CD4-positive, alpha-beta T cell (primary cell): ENCODE measurements at places on chromosomes 13 and 19.

- H3K4me3 ChIP-seq = peak overlapping the region; percentile 85
- peaks cover 21% of the 10 kb centered on the region for H3K4me1 ChIP-seq
- DNase-seq = peak; percentile 85
Measured at GRCh38 chr13:52195401-52195837, 36.0 kb upstream of the NEK3 start.

- H3K27ac ChIP-seq = no peak overlapping the region
- H3K4me1 ChIP-seq = peaks cover 15% of the 10 kb centered on the region
- no peaks in the 10 kb centered on the region for H3K27me3 ChIP-seq
- H3K4me3 ChIP-seq = no peak overlapping the region
- no peaks in the 10 kb centered on the region for H3K36me3 ChIP-seq
- DNase-seq = no peak
Measured at GRCh38 chr19:12996406-12997094, 1.3 kb downstream of the NFIX start.

DNA sequence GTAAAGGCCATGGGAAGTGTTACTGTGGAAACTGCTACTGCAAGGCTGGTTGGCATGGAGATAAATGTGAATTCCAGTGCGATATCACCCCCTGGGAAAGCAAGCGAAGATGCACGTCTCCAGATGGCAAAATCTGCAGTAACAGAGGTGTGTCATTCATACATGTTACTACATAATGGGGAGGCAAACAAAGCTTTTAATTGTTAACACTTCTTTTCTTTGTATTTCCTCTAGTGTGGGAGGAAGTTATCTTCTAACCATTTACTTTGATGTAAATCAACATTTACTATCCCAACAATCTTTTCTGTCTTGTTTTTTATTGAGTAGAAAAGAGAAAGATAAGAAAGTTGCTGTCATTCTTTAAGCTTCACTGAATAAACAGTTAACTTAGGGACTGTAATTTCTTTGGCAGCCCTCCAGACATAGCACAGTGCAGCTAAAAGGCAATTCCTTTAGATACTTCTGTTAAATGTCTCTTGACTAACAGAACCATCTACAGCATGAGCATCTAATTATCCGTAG is 126.9 kb downstream of the ITGBL1 start:
- H3K27me3 ChIP-seq = no peaks in the 10 kb centered on the region
- no peak overlapping the region for H3K4me3 ChIP-seq
- no peaks in the 10 kb centered on the region for H3K4me1 ChIP-seq
- DNase-seq = no peak

DNA sequence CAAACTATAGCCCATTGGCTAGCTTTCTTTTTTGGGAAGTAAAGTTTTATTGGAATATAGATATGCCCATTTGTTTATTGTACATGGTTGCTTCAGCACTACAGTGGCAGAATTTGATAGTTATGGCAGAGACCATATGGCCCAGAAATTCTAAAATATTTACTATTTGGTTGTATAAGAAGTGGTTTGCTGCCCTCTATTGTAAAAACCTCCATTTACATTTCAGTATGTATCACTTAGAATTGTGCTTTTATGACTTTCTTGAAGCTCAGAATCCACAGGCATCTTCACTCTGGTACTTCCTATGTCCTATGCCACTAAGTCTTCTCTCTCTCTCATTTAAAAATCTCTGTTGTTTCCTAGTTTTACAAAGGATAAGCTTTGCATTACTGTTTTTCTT is 37.7 kb downstream of the DLEU7 start:
- peaks cover 6% of the 10 kb centered on the region for H3K4me1 ChIP-seq
- no peaks in the 10 kb centered on the region for H3K36me3 ChIP-seq
- H3K27me3 ChIP-seq = no peaks in the 10 kb centered on the region
- no peak for DNase-seq

DNA sequence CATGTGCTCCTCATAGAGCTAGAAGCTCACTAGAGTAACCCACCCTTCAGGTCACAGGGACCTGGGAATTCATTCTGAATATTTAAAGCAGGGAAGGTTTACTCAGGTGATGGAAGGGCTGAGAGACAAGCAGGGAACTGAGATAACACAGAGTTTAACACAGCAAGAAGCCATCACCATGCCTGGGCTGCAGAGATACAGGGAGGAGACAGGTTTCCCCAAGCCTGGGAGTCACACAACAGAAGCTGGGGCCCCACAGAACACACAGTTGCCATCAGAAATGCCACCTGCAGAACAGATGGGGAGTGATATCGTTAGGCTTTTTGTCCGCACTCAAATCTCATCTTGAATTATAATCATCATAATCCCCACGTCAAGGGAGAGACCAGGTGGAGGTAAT is 7.9 kb upstream of the CYSLTR2 start:
- H3K4me1 ChIP-seq = peaks cover 2% of the 10 kb centered on the region
- no peak for DNase-seq
- H3K4me3 ChIP-seq = no peak overlapping the region
- H3K27me3 ChIP-seq = no peaks in the 10 kb centered on the region

GRCh38 chr19:58543826-58544590 is at the start of gene TRIM28:
TSS of gene TRIM28 (plus strand) at chr19:58544064. CDS start at chr19:58544758, 694 bp downstream.
- peak within 1 kb of the TSS; percentile 70 for H3K4me3 ChIP-seq
- DNase-seq = peak; percentile 99
- H3K27me3 ChIP-seq = no peaks in the 10 kb centered on the region

DNA sequence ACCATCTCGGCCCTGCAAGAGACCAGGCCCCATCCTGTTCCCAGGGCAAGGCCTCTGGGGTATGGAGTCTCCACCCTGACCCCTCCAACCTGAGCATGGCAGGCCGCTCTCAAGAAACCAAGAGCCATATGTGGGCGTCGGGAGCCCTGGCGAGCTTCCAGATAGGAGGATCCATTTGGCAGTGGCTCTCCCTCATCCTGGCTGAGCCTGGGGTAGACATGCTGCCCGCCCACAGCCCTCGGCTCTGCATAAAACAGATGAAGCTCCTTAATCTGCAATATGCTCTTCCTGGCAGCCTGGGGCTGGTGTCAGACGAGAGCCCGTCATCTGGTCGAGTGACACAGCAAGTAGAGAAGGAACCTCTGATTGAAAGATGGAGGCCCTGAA is 6.1 kb downstream of the ATP13A1 start:
- H3K4me3 ChIP-seq = no peak overlapping the region
- no peak overlapping the region for H3K27ac ChIP-seq
- no peak for DNase-seq

GRCh38 chr13:48125794-48126228 is 30.9 kb upstream of the MED4 start:
- H3K4me3 ChIP-seq = no peak overlapping the region
- H3K4me1 ChIP-seq = peaks cover 11% of the 10 kb centered on the region
- no peak overlapping the region for H3K27ac ChIP-seq
- no peaks in the 10 kb centered on the region for H3K36me3 ChIP-seq

DNA sequence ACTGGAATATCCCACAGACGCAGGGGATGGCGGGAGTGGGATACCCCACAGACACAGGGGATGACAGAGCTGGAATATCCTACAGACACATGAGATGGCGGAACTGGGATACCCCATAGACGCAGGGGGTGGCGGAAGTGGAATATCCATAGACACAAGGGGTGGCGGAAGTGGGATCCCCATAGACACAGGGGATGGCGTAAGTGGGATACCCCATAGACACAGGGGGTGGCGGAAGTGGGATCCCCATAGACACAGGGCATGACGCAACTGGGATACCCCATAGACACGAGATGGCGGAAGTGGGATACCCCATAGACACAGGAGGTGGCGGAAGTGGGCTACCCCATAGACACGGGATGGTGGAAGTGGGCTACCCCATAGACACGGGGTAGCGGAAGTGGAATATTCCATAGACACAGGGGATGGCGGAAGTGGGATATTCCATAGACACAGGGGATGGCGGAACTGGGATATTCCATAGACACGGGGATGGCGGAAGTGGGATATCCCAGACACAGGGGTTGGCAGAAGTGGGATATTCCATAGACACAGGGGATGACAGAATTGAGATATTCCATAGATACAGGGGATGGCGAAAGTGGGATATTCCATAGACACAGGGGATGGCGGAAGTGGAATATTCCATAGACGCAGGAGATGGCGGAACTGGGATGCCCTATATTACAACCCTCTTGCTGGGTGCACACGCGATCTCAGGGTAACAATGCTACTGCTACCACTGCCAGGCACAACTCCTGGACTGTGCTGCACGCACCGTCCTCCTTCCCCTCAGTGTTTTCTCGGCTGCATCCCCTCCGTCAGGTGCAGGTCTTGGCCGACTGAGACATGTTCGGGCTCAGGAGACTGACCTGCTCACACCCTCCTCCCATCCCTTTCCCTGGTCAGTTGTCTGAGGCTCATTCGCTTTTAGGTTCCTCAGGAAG is 28.1 kb downstream of the ZNF787 start:
- no peak for DNase-seq
- H3K4me1 ChIP-seq = peaks cover 5% of the 10 kb centered on the region
- H3K27ac ChIP-seq = no peak overlapping the region
- H3K4me3 ChIP-seq = no peak overlapping the region
- H3K36me3 ChIP-seq = peaks cover 19% of the 10 kb centered on the region
- H3K27me3 ChIP-seq = no peaks in the 10 kb centered on the region

GRCh38 chr13:93169980-93170379 is 56.6 kb upstream of the GPC6 start:
- H3K36me3 ChIP-seq = no peaks in the 10 kb centered on the region
- no peaks in the 10 kb centered on the region for H3K4me1 ChIP-seq
- H3K27ac ChIP-seq = no peak overlapping the region
- no peaks in the 10 kb centered on the region for H3K27me3 ChIP-seq
- no peak for DNase-seq

DNA sequence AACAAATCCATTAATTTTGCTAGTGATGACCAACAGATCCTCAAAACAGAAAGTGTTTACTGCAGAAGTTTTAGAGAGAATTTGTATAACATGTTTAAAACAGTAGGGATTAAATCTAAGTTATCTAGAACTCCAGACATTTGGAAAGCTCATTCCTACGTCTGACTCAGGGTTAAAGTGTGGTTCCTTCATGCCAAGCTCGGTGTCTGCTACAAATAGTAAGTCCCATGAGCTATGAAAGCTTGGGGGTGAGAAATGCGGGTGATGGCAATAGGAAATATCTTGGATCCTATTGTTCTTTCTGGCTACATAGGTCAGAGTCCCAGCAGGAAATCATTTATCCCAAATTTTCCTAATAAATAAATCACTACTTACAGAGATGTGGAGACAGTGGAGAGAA is 867.1 kb downstream of the UQCRFS1 start:
- H3K27me3 ChIP-seq = no peaks in the 10 kb centered on the region
- H3K4me3 ChIP-seq = no peak overlapping the region
- no peaks in the 10 kb centered on the region for H3K4me1 ChIP-seq
- no peak for DNase-seq
- H3K36me3 ChIP-seq = no peaks in the 10 kb centered on the region

DNA sequence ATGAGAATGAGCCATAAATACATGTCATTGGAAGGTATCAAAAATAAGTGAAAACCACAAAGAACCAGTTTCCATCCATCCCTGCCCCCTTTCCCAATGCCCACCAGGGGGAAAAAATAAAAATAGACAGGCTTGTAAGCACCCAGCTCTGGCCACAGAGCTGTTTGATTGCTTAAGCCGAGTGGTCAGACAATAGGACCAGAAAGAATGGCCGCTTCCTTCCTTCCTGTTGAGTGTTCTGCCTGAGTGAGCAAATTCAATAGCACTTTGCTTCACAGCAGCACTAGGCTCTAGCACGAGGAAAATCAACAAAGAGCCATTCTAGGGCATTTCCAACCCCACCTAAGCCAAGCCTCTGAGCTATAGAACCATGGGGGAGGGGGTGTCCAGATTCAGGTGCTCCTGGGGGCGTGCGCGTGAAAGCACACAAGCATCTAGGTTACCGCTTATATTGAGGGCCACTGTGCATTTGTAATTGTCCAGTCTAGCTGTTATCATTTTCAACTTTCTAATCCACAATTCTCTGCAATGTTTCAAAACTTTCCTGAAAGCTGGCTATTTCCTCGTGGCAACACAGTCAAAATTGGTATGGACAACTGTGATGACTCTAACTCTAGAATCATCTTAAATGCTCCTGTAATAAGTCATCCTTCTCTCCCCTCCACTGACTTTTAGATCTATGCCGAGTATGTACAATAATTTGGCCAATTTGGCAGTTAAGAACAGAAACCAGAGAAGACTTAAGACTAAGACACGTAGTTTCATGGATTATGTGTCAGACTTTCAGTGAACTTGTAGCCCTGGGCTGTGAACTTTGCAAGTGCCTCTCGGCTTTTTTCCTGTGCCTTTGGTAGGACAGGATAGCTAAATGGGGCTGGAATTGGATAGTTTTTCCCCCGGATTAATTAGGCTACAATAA is 64.3 kb downstream of the SPRY2 start:
- no peaks in the 10 kb centered on the region for H3K27me3 ChIP-seq
- no peak overlapping the region for H3K4me3 ChIP-seq
- H3K4me1 ChIP-seq = no peaks in the 10 kb centered on the region
- DNase-seq = no peak
- no peaks in the 10 kb centered on the region for H3K36me3 ChIP-seq
- H3K27ac ChIP-seq = no peak overlapping the region

DNA sequence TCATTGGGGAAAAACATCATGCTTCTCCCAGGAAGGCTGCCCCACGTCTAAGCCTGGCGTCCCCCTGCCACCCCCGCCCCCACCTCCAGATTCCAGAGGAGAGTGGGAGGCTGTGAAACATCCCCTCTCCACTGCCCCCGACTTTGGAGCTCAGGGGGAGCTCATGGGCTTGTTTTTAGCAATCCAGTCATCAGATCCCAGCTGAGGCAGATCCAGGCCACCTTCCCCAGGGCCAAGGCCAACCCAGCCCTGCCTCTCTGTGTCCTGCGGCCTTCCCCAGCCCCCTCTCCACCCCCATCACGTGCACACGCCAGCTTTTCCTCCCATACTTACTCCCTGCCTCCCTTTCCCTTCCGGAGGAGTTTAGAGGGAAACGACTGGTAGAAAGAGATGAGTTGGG is 38.8 kb downstream of the SHISA2 start:
- H3K27me3 ChIP-seq = no peaks in the 10 kb centered on the region
- DNase-seq = no peak
- H3K4me1 ChIP-seq = peaks cover 19% of the 10 kb centered on the region
- H3K36me3 ChIP-seq = no peaks in the 10 kb centered on the region
- H3K27ac ChIP-seq = peak overlapping the region; percentile 29

GRCh38 chr13:75079226-75079625 is 402.7 kb downstream of the TBC1D4 start:
- H3K36me3 ChIP-seq = no peaks in the 10 kb centered on the region
- no peak for DNase-seq
- no peak overlapping the region for H3K4me3 ChIP-seq
- no peaks in the 10 kb centered on the region for H3K27me3 ChIP-seq
- no peaks in the 10 kb centered on the region for H3K4me1 ChIP-seq
- no peak overlapping the region for H3K27ac ChIP-seq

- no peaks in the 10 kb centered on the region for H3K4me1 ChIP-seq
- no peak overlapping the region for H3K27ac ChIP-seq
- no peaks in the 10 kb centered on the region for H3K36me3 ChIP-seq
- no peak overlapping the region for H3K4me3 ChIP-seq
Measured at GRCh38 chr13:110237875-110238817, 68.8 kb downstream of the COL4A1 start.
